ENCODE measurements at places on chromosomes 4 and X.

- no peak for DNase-seq
Measured at GRCh38 chr4:154507156-154507555, 15.6 kb upstream of the DCHS2 start.

- no peak for DNase-seq
Measured at GRCh38 chr4:113497154-113497884, 264.2 kb downstream of the CAMK2D start.

DNA sequence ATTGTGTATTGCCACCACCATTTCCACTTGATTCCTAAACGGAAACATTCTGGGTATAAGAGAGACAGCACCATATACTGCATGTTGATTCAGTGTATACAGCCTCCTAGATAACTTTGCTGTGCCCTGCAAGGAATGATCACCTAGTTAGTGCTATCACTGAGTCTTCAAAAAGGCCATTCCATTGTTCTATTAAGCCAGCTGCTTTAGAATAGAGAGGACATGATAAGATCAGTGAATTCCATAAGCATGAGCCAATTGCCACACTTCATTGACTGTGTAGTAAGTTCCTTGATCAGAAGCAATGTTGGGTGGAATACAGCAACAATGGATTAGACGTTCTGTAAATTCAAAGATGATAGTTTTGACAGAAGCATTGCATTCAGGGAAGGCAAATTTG, 1047.3 kb downstream of the PCDH18 start:
- no peak for DNase-seq

- DNase-seq: no peak
Measured at GRCh38 chrX:111339212-111339611, 68.9 kb upstream of the CAPN6 start.

DNA sequence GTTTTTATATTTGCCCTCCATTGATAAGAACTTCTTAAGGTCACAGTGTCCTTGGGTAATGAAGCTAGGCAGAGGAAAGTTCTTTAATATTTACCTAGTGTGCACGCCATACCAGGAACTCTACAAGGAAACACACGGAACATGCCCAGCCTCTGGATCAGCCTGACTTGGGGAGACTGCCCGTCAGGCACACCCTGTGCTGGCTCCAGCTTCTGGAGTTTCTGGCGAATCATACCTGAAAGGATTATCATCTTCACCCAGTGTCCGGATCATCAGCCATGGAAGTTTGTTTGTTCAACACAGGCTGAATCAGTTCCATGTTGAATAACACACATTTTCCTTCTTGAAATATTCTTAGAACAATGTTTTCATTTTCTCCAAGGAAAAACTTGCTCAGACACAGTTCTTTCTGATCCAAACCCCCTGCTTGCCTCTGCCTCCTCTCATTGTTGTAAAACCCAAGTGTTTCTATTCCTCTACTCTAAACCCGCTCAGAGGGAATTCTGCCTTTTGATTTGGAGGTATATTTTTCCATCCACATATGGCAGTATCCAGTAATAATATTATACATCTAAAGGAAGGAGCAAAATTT, 176.7 kb downstream of the SHROOM3 start:
- DNase-seq: no peak

GRCh38 chr4:126890994-126891393, 741.8 kb upstream of the INTU start:
- DNase-seq: no peak

Data from CD4-positive, alpha-beta T cell treated with Interleukin-17A for 4 hours (primary cell).